Activated T-cell treated with anti-CD3 and anti-CD28 coated beads, Interleukin-2, amount 50 U/mL, for 72 hours (primary cell): ENCODE measurements at places on chromosomes 1 and 21. TPM values are rescaled to one million over a fixed set of nuclear protein-coding genes. Genes with fewer than 3 reads are reported as not detected.

- no peaks in the 10 kb centered on the region for H3K27me3 ChIP-seq
- DNase-seq = peak; percentile 80
- peaks cover 65% of the 10 kb centered on the region for H3K4me1 ChIP-seq
- peaks cover 10% of the 10 kb centered on the region for H3K36me3 ChIP-seq
- H3K27ac ChIP-seq = peak overlapping the region; percentile 100
These were observed 1.1 kb downstream of the GABPA start for GRCh38 chr21:25735646-25736597.

GRCh38 chr21:43687566-43688399, 28.4 kb downstream of the RRP1B start:
- H3K36me3 ChIP-seq = peaks cover 32% of the 10 kb centered on the region
- DNase-seq = no peak
- H3K27me3 ChIP-seq = no peaks in the 10 kb centered on the region
- no peak overlapping the region for H3K4me3 ChIP-seq
- no peaks in the 10 kb centered on the region for H3K4me1 ChIP-seq

DNA sequence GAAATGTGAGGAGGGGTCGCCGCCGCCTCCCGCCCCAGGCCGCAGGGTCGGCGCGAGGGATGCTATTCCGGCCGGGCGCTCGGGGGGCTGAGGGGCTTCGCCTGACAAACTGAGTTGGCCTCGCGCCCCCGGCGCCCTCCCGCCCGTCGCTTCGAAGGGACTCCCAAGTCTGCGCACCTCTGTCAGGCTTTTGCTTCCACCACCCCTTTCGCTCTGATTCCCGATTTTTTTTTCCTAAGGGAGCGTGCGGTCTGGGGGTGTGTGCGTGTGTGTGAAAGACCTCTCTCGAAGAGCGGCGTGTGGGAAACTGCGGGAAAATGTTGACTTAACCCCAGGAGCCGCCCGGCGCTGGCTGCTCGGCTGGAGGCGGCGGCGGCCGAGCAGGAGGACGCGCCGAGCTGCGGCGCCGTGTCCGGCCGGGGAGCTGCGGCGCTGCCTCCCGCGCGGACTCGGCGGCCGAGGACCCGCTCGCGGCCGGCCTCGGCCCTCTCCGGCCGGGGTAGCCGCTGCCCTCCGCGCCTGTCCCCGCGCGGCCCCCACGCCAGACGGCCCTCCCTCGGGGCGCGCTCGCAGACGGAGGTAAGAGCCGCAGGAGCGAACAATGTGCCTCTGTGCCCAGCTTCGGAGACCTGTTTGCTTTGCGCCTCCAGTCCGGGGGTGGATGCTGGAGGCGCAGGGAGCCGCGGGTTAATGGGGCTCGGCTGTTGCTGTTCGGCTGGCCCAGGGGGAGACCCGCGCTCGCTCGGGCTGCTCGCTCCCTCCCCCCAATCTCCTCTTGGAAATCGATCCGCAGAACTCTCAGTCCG, 1.1 kb downstream of the ADGRL2 start:
- peaks cover 13% of the 10 kb centered on the region for H3K4me1 ChIP-seq
- no peak for DNase-seq
- peaks cover 53% of the 10 kb centered on the region for H3K27me3 ChIP-seq
- H3K27ac ChIP-seq = no peak overlapping the region

The SPRR2G gene
- total RNA-seq = not detected

GRCh38 chr1:20114021-20114648, 5.2 kb downstream of the PLA2G2D start:
- DNase-seq = no peak
- no peaks in the 10 kb centered on the region for H3K4me1 ChIP-seq
- no peaks in the 10 kb centered on the region for H3K36me3 ChIP-seq
- H3K27ac ChIP-seq = no peak overlapping the region
- no peak overlapping the region for H3K4me3 ChIP-seq

DNA sequence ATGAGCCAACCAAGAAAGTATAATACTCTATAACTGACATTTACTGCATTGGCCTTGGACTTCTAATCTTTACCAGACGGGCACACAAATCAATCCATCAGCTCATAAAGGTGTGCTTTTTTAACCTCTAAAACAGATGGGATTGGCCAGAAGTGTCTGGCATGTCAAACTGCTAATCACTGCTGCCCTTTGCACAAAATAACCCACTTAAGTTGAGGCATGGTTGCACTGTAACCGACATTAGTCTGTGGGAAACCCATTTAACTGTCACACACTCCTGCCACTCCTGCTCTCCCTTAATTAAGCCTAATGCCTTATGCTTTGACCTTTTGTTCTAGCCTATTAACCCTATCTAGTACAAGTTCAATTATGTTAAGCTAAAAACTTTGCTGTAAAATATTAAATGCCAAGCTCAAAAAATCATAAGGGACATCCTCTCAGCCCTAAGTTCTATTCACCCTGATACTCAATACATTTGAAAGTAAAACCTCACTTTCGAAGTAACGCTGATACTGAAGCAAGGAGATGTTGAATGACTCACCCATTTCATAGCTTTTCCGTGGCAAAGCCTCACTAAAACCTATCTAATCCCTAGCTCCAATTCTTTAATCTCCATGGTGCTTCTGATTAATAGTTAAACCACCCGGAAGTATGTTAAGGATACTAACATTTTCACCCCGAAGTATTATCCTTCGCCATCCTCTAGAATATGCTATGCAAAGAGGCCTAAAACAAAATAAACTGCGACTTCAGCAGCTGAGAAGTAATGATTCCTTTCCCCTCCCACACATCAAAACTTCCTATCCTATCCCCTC, 12.9 kb downstream of the NRIP1 start:
- no peaks in the 10 kb centered on the region for H3K36me3 ChIP-seq
- H3K4me3 ChIP-seq = peak overlapping the region; percentile 99
- peak overlapping the region; percentile 97 for H3K27ac ChIP-seq
- H3K27me3 ChIP-seq = no peaks in the 10 kb centered on the region
- DNase-seq = no peak

- no peaks in the 10 kb centered on the region for H3K27me3 ChIP-seq
- H3K4me1 ChIP-seq = no peaks in the 10 kb centered on the region
- no peak overlapping the region for H3K4me3 ChIP-seq
- no peak for DNase-seq
These were observed 21.4 kb upstream of the CLCA1 start for GRCh38 chr1:86447198-86447790.

DNA sequence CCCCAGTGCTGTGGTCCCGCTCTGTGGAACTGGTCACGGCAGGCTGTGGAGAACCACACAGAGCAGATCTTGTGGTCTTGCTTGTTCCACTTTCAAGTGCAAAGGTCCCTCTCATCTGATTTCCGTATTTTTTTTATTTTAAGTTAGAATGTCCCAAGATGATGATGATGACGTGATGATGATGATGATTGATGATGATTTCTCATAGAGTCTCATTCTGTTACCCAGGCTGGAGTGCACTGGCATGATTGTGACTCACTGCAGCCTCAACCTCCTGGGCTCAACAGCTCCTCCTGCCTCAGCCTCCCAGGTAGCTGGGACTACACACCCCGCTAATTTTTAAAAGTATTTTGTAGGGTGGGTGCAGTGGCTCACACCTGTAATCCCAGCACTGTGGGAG, 12.2 kb downstream of the EVA1C start:
- no peaks in the 10 kb centered on the region for H3K4me1 ChIP-seq
- no peak overlapping the region for H3K4me3 ChIP-seq

The RHOU gene
- 0.88 TPM for total RNA-seq

The MYOG gene
- not detected for total RNA-seq

The FMOD gene
- total RNA-seq = 2.2 TPM

DNA sequence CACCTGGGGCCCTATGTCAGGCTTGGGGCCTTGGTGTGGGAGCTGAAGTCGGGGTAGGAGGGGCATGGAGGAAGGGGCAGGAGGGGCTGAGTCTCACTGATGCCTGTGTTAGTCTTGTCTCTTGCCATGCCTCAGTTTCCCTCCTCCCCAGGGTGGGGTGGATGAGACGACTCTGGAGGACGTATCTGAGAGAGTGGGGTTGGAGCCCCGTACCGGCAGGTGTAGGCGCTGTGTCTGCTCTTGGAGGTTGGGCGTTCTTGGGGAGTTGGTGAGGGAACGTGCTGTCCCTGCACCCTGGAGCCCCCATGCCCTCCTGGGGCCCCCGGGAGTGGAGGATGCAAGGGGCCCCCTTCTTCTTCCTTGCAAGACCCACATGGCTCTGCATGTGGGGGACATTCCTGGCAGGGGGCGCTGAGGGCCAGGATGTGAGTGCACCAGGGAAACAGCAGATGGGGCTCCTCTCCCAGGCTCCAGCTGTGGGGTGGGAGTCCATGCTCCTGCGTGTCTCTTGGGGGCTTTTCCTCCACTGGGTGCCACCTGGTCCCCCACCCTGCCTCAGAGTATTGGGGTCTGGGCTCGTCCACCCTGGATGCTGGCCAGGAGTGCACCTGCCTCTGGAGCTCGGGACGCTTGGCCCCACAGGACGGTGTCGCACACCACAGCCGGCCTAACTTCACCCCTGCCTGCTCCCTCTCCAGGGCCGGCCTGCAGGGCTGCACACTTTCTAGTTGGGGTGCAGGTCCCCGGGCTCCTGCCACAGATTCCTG, 1.4 kb upstream of the TNFRSF14 start:
- H3K36me3 ChIP-seq = peaks cover 12% of the 10 kb centered on the region
- peak overlapping the region; percentile 99 for H3K4me3 ChIP-seq
- DNase-seq = peak; percentile 60
- H3K27ac ChIP-seq = peak overlapping the region; percentile 25

GRCh38 chr1:109281680-109282496, 1.1 kb downstream of the PSRC1 start:
- no peak overlapping the region for H3K27ac ChIP-seq
- no peak for DNase-seq
- H3K36me3 ChIP-seq = peaks cover 4% of the 10 kb centered on the region
- peak overlapping the region; percentile 100 for H3K4me3 ChIP-seq

- H3K27ac ChIP-seq = no peak overlapping the region
- no peaks in the 10 kb centered on the region for H3K27me3 ChIP-seq
- H3K4me1 ChIP-seq = peaks cover 34% of the 10 kb centered on the region
- no peak for DNase-seq
- peaks cover 5% of the 10 kb centered on the region for H3K36me3 ChIP-seq
These were observed 94.2 kb downstream of the KCNN3 start for GRCh38 chr1:154775621-154776605.

- H3K4me1 ChIP-seq = peaks cover 7% of the 10 kb centered on the region
- H3K27ac ChIP-seq = no peak overlapping the region
- H3K27me3 ChIP-seq = no peaks in the 10 kb centered on the region
These were observed 55.5 kb upstream of the CNN3 start for GRCh38 chr1:94982398-94982797.

The FCRLA gene
- not detected for total RNA-seq

DNA sequence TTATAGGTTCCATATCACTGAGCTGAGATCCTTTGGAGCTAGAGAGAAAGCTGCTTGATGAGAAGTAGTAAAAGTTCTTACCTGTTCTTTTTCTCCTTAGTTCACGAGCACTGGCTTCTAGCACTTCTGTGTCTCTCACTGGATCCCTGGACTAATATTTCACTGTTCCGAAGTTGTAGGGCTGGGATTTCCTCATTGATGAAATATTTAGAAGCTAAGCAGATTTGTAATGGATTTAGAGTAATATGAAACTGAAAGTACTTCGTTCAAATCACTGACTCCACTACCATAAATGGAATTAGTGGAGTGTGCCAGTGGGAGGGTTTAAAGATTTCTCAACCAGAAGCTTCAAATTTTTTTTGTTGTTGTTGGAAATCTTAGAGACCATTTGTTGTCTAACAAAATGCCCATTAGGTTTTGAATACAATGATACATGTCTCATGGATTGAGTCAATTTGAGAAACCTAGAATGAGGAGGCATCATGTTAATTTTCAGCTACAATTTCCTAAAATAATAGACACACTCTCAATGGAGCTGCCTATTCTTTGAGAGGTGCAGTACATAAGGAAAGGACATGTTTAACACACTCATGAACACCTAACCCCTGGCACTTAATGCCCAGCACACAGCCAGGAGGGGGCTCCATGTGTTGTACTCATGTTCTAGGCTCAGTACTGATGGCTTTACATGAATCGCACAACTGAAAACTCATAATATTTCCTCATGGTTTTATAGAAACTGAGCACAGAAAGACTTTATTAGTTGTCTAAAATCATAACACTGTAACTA, at the start of gene GBP1:
TSS of gene GBP1 (minus strand) at position 130 of the 790 bp plus-strand sequence. CDS start 1,974 bp downstream, outside the sequence.
- peak within 1 kb of the TSS; percentile 100 for H3K27ac ChIP-seq
- peaks cover 13% of the 10 kb centered on the region for H3K36me3 ChIP-seq
- peak within 1 kb of the TSS; percentile 78 for H3K4me3 ChIP-seq
- H3K4me1 ChIP-seq = peaks cover 71% of the 10 kb centered on the region

GRCh38 chr1:234527346-234527745, 48.4 kb upstream of the TARBP1 start:
- peaks cover 22% of the 10 kb centered on the region for H3K4me1 ChIP-seq
- H3K4me3 ChIP-seq = no peak overlapping the region
- H3K27ac ChIP-seq = no peak overlapping the region
- no peaks in the 10 kb centered on the region for H3K36me3 ChIP-seq
- H3K27me3 ChIP-seq = peaks cover 33% of the 10 kb centered on the region

The DDI2 gene
- total RNA-seq = 30.6 TPM

- no peak overlapping the region for H3K4me3 ChIP-seq
- no peaks in the 10 kb centered on the region for H3K36me3 ChIP-seq
- DNase-seq = no peak
- H3K27ac ChIP-seq = no peak overlapping the region
These were observed 217.9 kb upstream of the VAMP3 start for GRCh38 chr1:7553042-7553690.

DNA sequence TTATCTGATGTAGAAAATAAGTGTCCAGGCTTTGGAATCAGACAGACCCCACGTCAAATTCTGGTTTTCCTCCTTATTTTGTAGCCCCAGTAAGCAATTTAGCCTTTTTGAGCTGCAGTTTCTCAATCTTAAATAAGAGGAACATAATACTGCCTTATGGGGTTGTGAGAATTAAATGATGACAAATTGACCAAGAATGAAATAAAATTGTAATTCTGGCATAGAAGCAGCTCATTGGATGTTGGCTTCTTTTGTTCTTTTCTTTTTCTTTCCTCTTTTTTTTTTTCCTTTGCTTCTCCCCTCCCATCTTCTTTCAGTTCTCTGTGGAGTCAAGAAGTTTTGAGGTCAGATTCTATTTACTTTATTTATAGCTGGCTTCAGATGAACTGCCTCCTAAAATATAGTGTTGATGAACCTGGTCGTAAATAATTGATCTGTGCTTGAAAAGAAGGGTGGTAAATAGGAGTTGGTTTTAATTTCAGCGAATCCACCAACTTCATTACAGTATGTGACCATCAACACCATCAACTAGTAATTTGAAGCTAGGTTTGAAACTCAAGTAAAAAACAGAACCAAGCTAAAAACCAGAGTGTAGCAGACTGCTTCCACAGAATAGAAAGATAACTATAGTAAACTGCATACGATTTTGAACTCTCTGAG, 81.1 kb downstream of the CACHD1 start:
- DNase-seq = no peak
- no peaks in the 10 kb centered on the region for H3K27me3 ChIP-seq
- H3K4me3 ChIP-seq = peak overlapping the region; percentile 25
- no peaks in the 10 kb centered on the region for H3K36me3 ChIP-seq

The OVAAL gene
- not detected for total RNA-seq

The PLA2G2D gene
- total RNA-seq = not detected

- H3K36me3 ChIP-seq = no peaks in the 10 kb centered on the region
- H3K27me3 ChIP-seq = no peaks in the 10 kb centered on the region
- H3K27ac ChIP-seq = no peak overlapping the region
- H3K4me1 ChIP-seq = no peaks in the 10 kb centered on the region
- DNase-seq = no peak
These were observed 55.6 kb upstream of the GPR153 start for GRCh38 chr1:6316240-6317097.
